ENCODE measurements at places on chromosomes 3 and 15.

DNA sequence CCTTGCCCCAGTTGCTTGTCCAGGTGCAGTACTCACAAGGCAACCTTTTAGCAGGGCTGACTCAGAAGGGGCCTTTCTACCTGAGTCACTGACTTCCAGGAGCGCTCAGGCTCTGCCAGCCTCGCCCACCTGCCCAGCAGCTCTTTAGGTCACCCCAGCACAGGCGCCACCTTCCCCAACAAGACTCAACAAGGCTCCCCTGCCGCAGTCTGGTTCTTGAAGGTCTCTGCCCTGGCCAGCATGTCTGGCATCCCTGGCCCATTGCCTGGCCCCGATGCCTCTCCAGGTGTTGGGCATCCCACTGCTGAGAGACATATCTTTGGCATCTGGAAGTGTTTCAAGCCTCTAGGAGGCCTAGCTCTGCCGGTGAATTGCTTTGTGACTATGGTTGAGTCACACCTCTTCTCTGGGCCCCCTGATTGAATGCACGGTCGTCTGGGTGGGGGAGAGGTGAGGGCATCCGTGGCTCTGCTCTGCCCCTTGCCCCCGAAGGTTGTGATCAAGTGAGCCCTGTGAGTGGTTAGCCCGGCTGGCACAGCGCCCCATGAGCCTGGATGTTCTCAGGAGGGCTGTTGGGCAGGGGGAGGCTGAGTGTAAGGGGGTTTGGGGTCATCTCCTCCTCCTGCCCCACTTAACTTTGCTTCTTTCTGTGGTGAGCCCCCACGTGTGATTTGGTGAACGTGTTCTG lies 21.6 kb downstream of the SNX33 start:
- no peak for DNase-seq

GRCh38 chr3:46549989-46550388 lies 16.1 kb downstream of the LRRC2 start:
- DNase-seq = no peak

- DNase-seq = no peak
These were observed 923.1 kb downstream of the TBL1XR1 start for GRCh38 chr3:176274161-176274560.

DNA sequence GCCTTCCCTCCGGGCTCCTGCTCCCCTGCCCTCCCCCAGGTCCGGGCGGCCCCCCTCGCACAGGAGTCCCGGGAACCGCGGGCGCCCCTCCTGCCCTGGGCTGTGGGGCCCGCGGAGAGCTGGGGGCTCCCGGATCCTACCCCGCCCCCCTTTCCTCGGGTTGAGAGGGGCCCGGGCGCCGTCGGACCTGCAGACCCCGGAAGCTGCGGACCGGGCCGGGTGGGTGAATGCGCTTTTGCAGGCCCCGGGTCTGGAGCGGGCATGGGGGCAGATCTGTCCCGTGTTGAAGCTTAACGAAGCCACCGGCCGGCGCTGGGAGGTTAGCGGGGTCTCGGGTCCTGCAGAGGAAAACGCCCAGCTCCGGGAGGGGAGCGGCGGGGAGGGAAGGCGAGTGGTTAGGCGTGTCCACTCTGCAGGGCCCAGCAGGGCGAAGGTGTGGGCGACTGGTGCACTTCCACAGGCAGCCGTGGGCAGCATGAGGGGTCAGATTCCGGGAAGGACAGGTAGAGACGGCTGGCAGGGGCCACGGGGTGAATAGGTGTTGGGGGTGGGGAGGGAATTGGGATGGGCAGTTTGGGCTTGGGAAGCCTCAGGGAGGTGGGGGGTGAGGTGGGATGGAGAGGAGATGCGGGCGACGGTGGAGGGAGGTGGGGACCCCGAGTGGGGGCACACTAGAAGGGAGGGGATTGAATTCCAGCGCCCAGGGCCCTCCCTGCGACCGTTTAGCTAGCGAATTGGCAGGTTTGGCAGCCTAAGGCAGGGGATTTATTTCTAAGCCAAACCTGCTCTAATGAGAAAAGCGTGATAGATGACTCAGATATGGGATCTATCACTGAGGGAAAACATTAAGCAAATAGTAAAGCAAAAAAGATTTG lies 635 bp downstream of the CD276 start:
- no peak for DNase-seq

DNA sequence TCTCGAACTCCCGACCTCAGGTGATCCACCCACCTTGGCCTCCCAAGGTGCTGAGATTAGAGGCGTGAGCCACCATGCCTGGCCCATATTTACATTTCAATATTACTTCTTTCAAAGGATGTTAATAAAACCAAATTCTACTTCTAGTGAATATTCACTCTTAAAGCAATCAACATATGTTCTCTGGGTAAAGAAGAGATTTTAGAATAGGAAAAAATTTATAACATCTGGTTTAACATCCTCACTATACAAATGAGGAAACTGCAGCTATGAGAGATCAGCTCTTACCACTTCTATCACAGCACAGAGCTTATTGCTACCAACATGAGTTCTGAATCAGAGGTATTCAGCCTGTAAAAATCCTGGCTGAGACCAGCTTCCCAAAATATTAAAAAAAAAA lies 48.7 kb downstream of the IL17RD start:
- no peak for DNase-seq

DNA sequence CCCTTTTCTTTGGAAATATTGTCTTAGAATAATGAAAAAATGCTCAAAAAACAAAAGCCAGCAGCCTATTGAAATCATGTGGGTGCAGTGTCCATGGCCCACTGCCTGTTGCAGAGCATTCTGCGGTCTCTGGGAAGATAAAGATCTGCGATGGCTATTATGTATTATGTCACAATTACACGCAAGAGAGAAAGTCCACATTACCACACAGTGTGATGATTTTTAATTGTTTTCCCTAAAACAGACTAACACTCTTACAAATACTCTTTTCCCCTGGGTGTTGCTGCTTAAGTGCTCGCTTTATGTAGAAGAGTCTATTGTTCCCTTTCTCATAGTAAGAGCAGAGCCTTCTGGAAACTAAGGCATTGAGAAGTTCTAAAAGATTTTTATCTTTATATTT lies 32.2 kb downstream of the SSR3 start:
- no peak for DNase-seq

DNA sequence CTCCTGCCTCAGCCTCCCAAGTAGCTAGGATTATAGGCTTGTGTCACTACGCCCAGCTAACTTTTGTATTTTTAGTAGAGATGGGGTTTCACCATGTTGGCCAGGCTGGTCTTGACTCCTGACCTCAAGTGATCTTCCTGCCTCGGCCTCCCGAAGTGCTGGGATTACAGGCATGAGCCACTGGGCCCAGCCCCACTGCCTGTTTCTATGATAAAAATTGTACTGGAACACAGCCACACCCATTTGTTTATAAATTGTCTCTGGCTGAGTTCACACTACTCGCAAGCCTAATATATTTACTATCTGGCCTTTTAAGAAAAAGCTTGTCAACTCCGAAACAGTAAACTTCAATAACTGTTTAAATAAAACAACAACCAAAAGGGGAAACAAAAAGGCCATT lies 309.4 kb upstream of the WNT5A start:
- no peak for DNase-seq

GRCh38 chr3:148074946-148075345 lies 622.8 kb upstream of the AGTR1 start:
- no peak for DNase-seq

DNA sequence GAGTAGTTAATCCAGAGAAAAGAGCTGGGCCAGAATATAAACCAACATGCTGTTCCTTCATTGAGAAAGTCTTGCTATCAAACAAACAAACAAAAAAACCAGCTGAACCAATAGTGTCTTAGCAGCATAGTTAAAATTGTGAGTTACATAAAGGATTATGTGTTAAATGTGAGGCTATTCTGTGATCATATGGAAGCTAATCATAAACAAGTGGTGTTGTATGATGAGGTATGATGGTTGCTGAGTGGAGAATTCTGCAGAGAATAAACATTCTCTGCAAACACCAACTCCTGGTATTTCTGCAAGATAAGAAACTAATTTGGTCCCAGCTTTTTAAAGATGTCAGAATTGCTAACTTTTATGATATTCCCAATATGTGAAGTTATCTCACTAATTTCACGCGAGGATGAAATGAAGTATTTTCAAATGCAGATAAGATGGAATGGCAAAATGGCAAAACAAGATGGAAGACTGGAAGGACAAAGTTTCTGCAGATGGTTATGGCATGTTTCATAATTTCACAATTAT lies 22.9 kb upstream of the SPESP1 start:
- DNase-seq = no peak

GRCh38 chr3:62918131-62918530 lies 42.9 kb upstream of the CADPS start:
- DNase-seq = no peak

GRCh38 chr3:145902166-145902565 lies 258.8 kb downstream of the PLOD2 start:
- no peak for DNase-seq

DNA sequence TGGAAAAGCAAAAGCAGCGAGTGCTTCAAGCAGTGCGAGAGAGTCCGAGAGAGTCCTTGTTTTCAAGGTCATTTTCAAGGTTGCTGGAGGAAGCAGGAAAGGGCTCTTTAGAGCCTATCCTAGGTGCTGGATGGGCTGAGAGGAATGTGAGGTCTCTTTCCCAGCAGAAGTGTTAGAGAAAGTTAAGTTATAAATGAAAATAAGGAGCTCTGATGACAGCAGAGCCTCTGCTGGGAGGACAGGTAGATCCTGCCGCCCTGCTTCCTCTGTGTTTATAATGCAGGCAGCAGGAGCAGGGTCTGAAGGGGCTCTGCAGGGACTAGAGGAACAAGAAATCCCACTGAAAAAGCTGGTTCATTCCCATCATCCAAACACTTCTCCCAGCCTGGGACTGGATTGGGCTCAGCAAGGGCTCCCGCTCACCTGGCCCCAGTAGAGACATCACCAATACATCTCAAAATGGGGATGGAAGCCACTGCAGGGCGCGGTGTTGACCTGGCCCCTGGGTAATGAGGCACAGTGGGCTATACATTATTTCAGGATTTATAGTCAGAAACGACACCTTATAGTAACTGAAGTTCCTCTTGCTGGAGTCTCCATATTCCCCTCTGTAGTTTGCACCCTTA lies 41.5 kb upstream of the RAB6B start:
- no peak for DNase-seq

DNA sequence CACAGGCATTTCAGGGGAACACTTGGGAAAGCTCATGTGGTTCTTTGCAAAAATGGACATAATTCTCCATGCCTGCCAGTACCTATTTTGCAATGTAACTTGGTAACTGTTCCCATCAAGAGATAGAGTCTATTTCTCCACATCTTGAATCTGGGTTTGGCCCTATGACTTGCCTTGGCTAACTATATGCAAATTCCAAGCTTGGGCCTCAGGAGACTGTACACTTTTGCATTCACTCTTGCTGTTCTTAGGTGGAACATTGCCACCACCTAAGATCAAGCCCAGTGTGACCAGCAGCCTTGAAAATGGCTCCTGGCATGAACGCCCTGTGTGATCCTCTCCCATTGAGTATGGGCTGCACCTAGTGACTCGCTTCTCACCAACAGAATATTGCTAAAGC lies 19.8 kb upstream of the SMAD6 start:
- DNase-seq = no peak
